ENCODE measurements at places on chromosomes 16 and 17.

- DNase-seq = no peak
Observed at GRCh38 chr17:54372069-54372749, 528.4 kb upstream of the TOM1L1 start.

DNA sequence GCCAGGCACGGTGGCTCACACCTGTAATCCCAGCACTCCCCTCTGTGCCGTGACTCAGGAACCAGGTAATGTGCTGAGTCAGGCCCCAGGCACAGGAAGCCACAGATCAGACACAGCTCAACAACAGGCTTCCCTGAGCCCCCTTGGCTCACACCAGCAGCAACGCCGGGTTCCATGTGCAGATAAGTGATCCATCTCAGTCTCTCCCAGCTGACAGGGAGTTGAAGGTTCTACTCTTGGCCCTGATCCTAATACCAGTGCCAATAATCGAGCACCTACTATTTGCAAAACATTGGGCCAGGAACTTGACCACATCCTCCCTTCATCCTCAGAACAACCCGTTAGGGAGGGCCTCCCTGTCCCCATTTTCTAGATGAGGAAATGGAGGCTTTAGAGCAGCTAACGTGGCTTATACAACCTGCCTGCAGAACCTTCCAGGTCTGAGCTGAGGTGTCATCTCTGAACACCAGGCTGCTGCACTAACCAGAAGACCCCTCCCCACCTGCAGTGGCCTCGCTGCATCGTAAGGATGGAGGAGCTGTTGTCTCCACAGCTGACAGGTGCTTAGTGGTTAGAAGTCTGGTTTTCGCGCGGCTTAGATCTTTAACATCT, 64.8 kb upstream of the AMZ2 start:
- no peak for DNase-seq

DNA sequence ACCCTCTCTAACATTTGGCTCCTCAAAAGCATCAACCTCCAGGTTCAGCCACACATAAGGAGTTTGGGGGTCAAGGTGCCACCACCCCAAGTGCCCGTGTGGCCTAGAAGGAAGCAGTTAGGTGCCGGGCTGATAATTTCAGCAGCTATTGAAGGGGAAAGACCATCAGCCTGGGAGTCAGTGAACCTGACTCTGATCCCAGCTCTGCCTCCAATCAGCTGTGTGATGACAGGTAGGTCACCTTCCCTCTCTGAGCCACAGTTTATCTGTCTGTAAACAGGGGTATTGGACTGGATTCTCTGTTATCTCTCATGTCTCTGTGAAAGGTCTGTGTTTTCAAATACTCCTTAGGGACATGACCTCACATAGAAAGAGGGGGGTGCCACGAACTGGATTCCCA, 3.9 kb downstream of the CRHR1 start:
- no peak for DNase-seq

- no peak for DNase-seq
Observed at GRCh38 chr17:77666881-77667395, 291.6 kb upstream of the TNRC6C start.

- DNase-seq = no peak
Observed at GRCh38 chr16:3004781-3005284, 7.9 kb upstream of the CLDN9 start.

DNA sequence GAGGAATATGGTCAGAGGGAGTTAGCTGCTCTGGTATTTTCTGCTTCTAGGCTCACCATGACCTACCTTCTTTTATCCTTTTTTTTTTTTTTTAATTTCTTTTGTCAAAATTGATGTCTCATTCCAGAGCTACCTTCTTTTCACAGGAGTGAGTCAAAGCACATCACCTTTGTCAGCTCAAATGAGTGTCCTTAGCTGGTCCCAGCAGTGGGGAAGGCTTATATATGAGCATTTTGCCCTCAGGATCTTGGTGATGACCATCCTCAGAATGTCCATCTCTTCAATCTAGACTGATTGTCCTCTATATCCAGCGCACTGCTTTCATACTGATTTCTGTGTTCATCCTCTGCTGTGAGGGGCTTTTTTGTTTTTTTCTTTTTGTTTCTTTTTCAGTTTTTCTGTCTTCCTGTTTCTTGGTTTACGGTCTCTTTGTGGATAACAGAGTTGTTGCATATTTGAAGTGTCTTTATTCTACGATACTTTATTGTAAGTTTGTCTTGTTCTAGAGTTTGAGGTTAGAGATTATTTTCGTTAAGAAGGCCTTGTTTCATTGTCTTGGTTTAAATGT, 24.9 kb downstream of the CBFB start:
- no peak for DNase-seq

- peak; percentile 91 for DNase-seq
Observed at GRCh38 chr17:64212122-64212521, 50.9 kb downstream of the TEX2 start.

DNA sequence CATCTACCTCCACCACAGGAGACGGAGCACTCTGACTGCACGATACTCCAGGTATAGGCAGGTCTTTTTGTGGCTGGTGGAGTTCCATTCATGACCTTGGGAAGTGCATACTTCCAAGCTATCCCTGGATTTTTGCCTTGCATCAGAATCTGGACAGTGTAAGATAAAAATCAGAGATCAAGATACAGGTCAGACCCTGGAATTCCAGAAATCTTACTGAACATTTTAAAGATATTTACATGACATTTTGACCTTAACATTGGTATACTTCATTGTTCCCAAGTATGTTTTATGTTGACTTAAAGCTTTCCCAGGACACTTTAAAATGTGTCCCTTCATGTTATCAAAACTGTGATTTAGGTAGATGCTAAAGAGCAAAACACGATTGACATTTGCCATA, 101.0 kb downstream of the SYCE1L start:
- no peak for DNase-seq

DNA sequence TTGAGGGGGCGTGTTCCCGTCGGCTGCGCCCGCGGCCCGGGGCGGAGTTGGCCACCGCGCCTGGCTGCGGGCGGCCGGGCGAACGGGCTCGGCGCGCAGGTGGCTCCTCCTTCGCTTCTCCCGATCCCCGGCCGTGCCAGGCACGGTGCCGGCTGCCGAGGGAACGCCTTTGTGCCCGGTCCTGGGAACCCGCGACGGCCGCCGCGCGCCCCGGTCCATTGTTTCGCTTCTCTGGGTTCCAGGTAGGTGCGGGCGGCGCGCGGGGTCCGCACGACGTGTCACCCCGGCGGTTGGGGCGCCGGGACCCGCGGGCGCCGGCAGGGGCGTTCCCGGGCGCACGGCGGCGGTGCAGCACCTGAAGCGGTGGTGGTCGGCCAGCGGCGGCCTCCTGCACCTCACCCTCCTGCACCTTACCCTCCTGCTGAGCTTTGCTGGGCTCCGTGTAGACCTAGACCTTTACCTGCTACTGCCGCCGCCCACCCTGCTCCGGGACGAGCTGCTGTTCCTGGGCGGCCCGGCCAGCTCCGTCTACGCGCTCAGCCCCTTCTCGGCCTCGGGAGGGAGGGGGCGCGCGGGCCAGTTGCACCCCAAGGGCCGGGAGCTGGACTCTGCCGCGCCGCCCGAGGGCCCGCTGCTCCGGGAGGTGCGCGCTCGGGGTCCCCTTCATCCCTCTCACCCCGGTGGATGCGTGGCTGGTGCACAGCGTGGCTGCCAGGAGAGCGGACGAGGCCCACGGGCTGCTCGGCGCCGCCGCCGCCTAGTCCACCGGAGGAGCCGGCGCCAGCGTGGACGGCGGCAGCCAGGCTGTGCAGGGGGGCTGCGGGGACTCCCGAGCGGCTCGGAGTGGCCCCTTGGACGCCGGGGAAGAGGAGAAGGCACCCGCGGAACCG, 99.9 kb downstream of the EFCAB13 start:
- no peak for DNase-seq

- DNase-seq = no peak
Observed at GRCh38 chr17:81095383-81095762, 60.4 kb downstream of the BAIAP2 start.

GRCh38 chr16:15672514-15673167, 22.6 kb downstream of the NDE1 start:
- peak; percentile 99 for DNase-seq

DNA sequence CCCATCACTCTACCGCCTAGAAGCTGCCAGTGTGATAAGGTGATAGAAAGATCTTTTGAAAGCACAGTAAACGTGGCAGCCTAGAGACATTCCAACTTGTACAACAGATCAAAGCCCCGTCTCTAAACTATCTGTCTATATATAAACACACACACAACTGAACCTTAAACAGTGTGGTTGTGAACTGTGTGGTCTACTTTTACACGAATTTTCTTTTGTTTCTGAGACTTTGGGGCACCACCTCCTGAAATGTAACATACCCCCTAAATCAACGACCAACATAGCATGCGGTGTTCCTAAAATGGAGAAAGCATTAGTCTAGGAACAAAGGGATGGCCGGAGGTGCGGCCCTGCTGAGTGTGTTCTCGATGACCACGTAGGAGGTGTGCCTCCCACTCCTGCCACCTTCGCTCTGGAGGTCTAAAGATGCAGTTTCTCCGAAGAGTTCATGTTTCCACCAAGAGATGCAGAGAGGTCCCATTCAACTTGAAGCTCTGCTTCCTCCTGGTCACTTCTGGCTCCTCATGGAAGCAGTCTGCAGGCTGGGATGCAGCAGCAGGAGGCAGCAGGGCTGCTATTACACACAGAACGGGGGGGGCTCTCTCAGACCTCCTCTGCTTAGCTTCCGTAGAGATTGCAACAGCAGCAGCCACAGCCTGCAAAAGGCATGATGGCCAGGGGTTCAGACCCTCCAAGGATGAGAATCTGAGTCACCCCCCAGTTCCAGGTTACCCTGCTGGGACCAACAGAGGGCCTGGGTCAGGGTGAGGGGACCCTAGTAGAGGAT, 22.6 kb upstream of the USP10 start:
- no peak for DNase-seq

DNA sequence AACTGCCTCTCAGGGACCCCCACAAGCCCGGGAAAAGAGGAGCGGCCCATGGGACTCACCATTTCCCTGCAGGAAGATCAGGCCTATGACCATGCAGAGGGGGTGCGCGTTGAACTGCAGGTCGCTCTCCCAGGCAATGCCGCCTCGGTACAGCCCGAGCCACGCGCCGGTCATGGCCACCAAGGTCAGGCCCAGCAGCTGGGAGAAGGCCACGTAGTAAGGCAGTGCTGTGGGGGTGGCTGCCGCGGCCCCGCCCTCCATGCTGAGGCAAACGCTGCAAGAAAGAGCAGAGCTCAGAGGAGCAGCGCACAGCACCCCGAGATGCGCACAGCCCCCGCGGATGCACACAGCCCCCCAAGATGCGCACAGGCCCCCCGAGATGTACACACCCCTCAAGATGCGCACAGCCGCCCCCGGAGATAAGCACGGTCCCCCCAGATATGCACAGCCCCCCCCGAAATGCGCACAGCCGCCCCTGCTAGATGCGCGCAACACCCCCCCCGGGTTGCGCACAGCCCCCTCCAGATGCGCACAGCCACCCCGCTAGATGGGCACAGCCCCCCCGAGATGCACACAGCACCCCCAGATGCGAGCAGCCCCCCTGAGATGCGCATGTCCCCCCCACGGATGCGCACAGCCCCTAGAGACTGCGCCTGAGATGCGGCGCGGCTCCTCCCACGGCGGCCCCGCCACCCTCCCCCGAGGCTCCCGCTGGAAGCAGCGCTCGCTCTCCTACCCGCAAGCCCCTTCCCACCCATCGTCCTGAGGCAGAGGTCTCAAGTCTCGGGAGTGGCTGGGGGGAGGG, 8.6 kb downstream of the CYB561 start:
- DNase-seq = peak; percentile 30

DNA sequence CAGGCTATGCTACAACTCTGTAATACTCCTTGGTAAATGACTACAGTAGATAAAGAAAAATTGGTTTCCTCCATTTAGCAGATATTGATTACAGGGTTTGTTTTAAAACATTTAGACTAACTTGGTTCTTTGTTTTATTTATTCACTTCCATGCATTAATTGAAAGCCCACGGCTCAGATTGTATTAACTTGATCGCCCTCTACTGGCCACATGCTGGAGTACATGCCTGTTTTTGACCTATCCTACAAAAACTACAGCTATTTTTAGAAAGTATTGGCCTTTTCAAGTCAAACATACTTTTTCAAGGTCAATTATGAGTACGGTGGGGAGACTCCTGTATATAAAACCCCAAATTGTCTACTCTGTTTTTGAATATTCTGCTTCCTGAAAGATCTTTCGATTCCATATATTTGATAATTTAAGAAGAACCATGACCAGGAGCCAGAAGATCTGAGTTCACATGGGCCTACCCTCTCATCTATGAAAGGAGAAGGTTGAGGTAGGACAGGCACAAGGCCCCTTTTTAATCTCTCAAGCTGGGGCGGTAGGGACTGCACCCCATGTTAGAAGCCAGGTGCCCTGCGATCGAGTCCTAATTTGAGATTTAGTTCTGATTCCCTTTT, 51.8 kb downstream of the CA10 start:
- DNase-seq = peak; percentile 11

GRCh38 chr16:3752984-3753383, 35.7 kb upstream of the TRAP1 start:
- DNase-seq = no peak

DNA sequence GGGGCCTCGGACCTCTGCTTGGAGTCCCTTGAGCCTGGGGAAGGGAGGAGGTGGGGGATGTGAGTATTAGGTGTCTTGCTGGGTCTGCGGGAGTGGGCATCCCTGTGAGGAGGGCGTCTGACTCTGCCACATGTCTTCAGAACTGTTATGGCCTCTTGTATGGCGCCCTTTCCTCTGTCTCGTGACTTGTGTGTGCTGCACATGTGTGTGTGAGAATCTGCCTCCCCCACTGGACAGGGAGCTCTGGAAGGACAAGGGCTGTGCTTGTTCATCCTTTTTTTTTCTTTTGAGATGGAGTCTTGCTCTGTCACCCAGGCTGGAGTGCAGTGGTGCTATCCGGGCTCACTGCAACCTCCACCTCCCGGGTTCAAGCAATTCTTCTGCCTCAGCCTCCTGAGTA, 33.4 kb downstream of the ARHGAP23 start:
- DNase-seq = no peak

DNA sequence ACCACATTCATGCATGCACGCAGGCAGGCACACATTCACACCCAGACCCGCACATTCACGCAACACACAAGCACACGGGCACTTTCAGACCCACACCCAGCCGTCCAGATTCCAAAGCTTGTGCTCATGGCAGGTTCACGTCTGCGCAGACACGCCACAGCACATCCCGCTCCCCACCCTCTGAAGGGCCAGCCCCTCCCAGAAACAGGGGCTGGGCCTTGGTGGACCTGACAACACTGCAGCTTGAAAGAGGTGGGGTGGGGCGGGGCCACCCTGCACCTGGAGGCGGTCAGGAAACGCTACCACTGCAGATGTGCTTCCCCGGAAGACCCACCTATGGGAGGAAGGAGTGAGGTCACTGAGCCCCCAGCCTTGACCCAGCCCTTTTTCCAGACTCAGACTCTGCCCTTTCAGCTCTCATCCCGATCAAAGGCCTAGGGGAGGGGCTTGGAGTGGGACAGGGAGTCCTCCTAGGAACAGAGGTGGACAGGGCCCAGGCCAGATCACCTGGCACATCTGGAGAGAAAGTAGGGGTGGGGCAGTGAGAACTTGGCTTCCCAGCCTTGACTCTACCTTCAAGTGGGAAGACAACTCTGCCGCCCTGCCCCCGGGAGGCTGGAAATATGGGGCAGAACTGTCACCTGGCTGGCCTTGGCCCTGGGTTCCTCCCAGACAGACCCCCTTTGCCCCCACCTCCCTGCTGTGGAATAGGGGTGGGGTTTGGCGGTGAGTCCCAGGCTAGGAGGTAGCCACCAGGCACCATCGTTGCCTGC, 11.0 kb downstream of the P3H4 start:
- DNase-seq = peak; percentile 75
